ENCODE measurements at places on chromosomes 6 and 20.

GRCh38 chr6:54020334-54020733, 90.9 kb upstream of the MLIP start:
- DNase-seq: no peak

GRCh38 chr6:112272799-112273198, 18.4 kb upstream of the LAMA4 start:
- no peak for DNase-seq

DNA sequence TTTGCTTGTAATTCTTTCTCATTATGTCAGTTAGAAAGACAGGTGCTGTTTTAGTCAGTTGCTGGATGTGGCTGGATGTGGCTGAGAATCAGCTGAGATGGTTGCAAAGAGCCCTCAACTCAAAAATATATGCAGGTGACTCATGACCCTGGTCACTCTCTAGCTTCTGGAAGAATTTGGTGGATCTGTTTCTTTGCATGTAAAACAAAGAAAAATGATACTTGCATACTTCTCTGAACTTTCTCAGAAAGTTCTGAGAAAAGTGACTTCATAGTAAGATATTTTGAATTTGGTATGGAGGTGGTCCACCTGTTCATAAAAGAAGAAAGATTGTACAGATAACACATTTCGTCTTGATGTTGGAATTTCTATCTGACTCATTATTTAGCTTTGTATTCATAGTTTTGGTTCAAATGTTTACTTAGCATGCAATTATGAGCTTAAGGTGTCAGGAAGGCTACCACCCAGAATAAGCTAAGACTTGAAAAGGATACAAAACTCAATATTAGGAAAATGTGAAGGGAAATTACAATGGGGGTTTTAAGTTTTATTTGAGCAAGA, 163.2 kb upstream of the OLIG3 start:
- DNase-seq: no peak

GRCh38 chr6:135165031-135165430, 16.1 kb upstream of the MYB start:
- no peak for DNase-seq

GRCh38 chr6:50524341-50524740, 189.0 kb upstream of the TFAP2D start:
- DNase-seq: no peak

GRCh38 chr6:156164701-156165452, 612.3 kb upstream of the ARID1B start:
- no peak for DNase-seq

DNA sequence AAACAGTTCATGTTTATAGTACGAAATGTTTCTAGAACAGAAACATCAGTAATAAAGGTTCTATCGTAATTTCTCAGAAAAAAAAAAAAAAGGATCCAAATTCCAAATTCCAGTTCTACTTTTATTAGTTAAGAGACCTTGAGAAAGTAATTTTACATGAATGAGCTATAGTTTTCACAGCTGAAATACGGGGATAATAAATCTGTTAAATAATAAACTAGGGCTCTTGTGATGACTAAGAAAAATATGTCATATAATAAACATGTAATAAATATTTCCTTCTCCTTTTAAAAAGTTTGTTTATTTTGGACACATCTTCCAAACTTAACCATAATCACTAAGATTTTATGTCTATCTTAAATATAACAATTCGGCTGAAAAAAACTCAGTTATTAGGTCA, 17.8 kb downstream of the RARS2 start:
- DNase-seq: no peak

- DNase-seq: no peak
These were observed 102.3 kb downstream of the EDN1 start for GRCh38 chr6:12392490-12392889.

DNA sequence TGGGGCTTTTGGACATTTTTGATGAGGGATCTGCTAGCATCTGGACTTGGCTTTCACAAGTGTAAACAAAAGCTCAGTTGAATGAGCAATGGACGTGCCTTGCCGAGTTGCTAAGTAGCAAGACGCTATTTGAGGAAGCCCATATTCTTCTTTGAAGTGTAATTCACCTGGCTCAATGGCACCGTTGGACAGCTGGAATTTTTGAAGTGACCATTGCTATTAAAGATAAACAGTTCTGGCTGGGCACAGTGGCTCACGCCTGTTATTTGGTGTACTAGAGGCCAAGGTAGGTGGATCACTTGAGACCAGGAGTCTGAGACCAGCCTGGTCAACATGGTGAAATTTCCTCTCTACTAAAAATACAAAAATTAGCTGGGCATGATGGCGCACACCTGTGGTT, 88.8 kb upstream of the SOX4 start:
- DNase-seq: no peak

- no peak for DNase-seq
These were observed 33.8 kb downstream of the UQCC2 start for GRCh38 chr6:33677689-33678088.

GRCh38 chr6:27814665-27815424, 97.4 kb downstream of the OR2B2 start:
- peak; percentile 80 for DNase-seq

GRCh38 chr6:16374461-16375200, 136.2 kb downstream of the GMPR start:
- DNase-seq: no peak

GRCh38 chr20:40422656-40423055, 266.4 kb downstream of the MAFB start:
- no peak for DNase-seq

DNA sequence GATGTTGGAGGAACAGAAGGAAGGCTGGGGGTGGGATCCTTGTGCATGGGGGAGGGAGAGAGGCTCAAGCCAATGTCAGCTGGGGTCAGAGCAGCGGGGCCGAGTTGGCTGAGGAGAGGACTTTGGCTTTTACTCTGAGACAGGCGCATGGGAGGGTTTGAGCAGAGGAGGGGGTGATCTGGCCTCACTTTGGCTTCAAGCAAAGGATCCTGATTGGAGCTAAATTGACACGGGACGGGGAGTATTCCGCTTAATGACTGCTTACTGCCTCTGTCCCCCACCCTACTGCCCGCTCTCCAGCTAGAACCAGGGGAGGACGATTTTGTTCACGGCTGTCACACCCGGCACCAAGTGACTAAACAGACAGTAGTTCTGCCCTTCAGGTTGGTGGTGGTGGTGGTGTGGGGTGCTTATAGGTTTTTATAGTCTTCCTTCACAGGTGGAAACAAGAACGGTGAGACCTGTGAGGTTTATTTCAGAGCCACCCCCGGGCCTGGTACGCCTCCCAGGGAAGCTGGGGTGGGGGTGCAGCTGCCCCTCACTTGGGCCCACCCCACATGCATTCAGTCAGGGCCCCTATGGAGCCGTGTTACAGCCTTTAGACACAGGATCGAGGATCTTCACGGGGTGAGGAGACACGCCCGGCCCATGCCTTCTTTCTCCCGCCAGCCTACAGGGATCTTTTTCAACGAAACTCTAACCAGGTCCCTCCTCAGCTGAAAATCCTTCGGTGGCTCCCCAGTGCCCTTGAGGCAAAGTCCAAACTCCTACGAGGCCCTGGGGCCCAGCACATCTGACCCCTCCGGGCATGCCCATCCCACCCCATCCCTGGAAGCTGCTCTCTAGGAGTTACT, 1.3 kb upstream of the SNAI1 start:
- no peak for DNase-seq

- DNase-seq: no peak
These were observed 59.2 kb downstream of the POPDC3 start for GRCh38 chr6:105120570-105120969.

DNA sequence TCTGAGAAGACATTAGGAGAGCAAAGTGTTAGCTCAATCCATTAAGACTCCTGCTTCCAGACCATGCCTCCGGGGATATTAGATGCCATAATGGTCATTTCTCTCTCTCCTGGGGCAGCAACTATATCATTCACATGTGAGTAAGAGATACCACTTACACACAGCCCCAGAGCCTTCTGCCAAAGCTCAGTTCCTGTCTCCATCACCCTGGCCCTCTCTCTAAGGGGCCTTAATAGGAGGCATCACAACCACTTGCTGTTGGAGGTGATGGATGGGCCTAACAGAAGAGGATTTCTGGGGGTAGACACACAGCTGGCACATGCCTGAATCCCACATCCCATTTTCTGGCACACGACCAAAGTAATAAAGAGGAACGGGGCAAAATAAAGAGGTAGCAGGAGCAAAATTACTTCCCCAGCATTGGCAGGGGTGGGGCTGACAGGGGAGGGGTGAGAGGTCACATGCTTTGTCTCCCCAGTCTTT, 34.0 kb upstream of the VSTM2L start:
- DNase-seq: no peak

DNA sequence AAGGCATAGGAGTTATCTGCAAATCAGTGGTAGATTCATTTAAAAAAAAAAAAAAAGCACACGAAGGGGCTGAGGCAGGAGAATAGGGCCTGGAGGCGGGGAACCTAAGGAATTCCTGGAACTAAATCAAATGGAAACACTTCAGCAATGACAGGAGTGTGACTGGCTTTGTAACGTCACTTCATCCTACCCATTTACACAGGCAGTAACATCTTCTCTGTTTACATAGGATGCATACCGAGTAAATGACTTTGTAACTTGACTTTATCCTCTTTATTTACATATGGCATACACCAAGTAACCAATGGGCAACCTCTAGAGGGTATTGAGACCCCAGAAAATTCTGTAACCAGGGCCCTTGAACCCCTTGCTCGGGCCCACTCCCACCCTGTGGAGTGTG, 56.4 kb upstream of the IYD start:
- DNase-seq: no peak

DNA sequence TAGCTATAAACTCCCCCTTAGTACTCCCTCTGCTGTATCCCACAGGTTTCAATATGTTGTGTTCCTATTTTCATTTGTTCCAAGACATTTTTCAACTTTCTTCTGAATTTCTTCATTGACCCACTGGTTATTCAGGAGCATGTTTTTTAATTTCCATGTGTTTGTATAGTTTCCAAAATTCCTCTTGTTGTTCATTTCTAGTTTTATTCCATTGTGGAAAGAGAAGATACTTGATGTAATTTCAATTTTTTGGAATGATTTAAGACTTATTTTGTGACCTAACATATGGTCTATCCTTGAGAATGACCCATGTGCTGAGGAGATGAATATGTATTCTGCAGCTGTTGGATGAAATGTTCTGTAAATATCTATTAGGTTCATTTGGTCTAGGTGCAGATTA, 497.2 kb downstream of the BCKDHB start:
- DNase-seq: no peak

DNA sequence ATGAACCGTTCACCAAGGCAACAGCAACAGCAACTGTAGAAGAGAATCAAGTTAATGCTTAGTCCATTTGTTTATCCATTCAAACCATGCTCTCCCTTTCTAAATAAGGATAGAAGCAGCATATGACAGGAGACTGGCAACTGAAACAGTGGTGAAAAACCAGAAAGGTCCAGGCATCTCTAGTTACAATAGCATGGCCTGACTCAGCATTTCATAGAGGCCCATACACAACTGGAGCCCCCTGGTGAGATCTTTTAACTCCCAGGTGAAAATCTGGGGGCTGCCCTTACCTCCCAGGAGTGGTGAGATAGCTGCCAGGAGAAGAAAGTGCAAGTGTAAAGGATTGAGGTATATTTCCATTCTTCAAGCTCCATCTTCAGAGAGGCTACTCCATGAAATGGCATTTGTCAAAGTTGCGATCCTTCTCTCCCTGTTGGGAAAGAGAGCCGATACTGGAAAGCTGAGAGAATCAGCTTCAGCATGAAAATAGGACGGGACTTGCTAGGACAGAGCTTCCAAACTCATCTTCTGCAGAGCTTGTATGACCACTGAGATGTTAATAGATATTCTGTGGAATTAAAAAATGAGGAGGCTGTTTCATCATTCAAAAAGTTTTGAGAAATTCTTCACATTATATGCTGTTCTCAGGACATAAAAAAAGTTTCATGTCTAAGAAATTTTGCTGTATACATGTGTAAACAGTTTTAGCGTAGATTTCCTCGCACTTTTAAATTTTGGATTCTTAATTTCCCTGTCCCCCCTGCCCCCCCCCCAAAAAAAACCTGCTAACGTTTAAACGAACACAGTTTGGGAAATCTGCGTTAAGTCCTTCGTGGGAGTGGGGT, 10.9 kb upstream of the SLC2A12 start:
- no peak for DNase-seq

DNA sequence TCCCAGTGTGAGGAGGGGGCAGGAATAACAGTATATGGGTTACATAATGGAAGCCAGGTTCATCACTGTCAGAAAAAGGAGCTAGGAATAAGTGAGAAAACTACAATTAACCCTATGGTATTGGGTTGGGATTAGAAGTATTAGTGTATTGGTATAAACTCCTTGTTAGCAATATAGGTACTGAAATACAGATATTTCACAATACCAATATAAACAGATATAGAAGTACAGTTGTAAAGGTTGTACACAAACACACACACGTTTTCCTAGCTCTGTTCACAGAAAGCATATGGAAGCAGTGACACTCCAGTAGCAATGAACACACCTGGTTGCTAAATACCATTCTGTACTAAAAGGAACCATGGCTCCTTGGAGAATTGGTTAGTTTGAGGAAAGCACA, 148.5 kb downstream of the KIF16B start:
- no peak for DNase-seq

DNA sequence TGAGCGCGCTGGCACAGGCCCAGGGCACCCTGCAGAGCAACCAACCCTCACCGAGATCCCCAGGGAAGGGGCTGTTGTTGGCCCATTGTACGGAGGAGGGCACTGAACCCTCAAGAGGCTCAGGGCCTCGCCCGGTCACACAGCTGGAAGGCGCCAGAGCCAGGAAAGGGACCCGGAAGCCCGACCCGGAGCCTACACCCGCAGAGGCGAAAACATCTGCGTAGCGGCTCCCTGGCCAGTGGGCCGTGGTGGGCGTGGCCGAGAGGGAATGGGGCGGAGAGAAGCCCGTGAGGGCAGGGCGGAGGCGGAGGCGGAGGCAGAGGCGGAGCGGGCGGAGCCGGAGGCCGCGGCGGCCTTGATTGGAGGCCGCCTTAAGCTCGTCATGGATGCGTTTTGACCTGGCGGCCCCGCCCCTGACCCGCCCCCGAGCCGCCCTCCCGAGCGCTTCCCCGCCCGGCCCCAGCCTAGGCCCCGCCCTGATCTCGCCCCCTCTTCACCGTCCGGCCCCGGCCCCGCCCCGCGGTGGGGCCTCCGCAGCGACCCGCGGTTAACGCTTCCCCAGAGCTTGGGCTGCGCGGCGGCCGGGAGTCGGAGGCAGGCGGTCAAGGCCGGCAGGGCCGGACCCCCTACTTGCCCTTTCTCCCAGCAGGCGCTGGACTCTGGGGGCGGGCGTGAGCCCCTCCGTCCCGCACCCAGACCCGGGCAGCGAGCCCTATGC, 2.1 kb upstream of the MRGBP start:
- peak; percentile 97 for DNase-seq

- DNase-seq: no peak
These were observed 99.3 kb downstream of the GRM4 start for GRCh38 chr6:34046617-34047016.

All from AG08396 (cell line).